Progenitor cell of endocrine pancreas (in vitro differentiated cells): ENCODE measurements at places on chromosomes 1 and 21. TPM values are rescaled to one million over a fixed set of nuclear protein-coding genes. Genes with fewer than 3 reads are reported as not detected.
A peak's percentile ranks its signal among the peaks of the same experiment; 100 is the strongest.

The RGS13 gene
- not detected in 2 replicates for total RNA-seq

The SEMA6C gene
- total RNA-seq: 31.5 and 34.0 TPM in 2 replicates

The PLA2G2A gene
- 2.0 and 2.4 TPM in 2 replicates for total RNA-seq

The C1orf87 gene
- not detected in 2 replicates for total RNA-seq

The KRTAP12-2 gene
- not detected in 2 replicates for total RNA-seq

The REG4 gene
- 0.40 and 0.67 TPM in 2 replicates for total RNA-seq

The NADK gene
- total RNA-seq: 86.6 and 87.8 TPM in 2 replicates

The CFHR5 gene
- not detected in 2 replicates for total RNA-seq

The OR2L13 gene
- not detected in 2 replicates for total RNA-seq

The SMYD2 gene
- total RNA-seq: 46.8 and 47.8 TPM in 2 replicates

The GPR3 gene
- total RNA-seq: 1.00 and 1.1 TPM in 2 replicates

The KCND3 gene
- 0.75 and 0.81 TPM in 2 replicates for total RNA-seq

The COL8A2 gene
- 0.10 and 0.18 TPM in 2 replicates for total RNA-seq

The FOXD2 gene
- total RNA-seq: 0.05 TPM in 1 of 2 replicates, not detected in the other

- no peak for DNase-seq
These were observed 4.8 kb downstream of the EFHD2 start for GRCh38 chr1:15414445-15414983.

DNA sequence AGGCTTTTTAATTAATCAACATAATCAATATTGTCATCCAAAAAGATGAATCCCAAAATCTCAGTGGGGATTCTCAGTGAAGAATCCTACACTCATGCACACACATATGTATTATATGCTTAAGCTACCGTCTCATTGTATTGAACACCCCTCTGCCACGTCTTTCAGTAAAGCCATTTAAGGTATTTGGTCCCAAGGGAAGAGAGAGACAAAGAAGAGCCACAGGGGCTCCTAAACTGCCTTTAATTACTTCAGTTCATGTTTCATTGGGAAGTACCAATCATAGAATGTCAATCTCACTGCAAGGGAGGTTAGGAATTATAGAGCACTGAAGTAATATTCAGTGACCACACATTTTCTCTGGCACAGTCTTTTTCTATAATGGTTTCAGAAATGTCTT is 388.6 kb upstream of the NEGR1 start:
- DNase-seq: no peak

GRCh38 chr1:47872886-47873285 is 124.3 kb downstream of the TRABD2B start:
- no peak for DNase-seq

- DNase-seq: no peak
These were observed 5.6 kb upstream of the MAN1C1 start for GRCh38 chr1:25610822-25611630.

GRCh38 chr1:65791396-65791795 is 1.3 kb upstream of the PDE4B start:
- no peak for DNase-seq

DNA sequence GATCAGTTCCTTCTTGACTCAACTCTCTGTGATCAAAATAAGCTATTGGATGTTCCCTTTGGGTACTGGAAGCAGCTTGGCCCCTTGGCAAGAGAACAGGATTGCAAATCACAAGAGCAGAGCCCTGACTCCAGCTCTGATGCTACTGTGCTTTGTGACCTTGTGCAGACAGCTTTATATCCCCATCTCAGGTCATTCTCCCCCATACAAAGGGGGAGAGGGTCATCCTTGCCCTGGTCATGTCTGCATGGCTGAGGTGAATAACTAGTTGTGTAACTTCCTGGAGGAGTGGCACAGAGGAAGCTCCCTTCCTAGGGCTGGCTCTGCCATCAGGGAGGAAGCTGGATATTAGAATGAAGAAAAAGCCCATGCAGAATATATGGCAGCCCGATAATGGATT is 142.9 kb downstream of the DHRS3 start:
- DNase-seq: no peak

DNA sequence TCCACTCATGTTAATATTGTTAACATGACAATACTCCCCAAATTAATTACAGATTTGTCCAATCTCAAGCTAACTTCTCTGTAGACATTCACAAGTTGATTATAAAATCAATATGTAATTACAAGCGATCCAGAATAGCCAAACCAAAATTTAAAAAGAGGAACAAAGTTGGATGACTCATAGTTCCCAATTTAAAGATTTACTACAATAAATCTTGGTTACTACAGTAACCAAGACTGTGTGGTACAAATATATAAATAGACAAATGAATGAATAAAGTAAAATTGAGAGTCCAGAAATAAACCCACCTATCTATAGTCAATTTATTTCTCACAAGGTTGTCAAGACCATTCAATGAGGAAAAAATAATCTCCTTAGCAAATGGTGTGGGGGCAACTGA is 7.1 kb upstream of the KRTAP10-4 start:
- DNase-seq: no peak

DNA sequence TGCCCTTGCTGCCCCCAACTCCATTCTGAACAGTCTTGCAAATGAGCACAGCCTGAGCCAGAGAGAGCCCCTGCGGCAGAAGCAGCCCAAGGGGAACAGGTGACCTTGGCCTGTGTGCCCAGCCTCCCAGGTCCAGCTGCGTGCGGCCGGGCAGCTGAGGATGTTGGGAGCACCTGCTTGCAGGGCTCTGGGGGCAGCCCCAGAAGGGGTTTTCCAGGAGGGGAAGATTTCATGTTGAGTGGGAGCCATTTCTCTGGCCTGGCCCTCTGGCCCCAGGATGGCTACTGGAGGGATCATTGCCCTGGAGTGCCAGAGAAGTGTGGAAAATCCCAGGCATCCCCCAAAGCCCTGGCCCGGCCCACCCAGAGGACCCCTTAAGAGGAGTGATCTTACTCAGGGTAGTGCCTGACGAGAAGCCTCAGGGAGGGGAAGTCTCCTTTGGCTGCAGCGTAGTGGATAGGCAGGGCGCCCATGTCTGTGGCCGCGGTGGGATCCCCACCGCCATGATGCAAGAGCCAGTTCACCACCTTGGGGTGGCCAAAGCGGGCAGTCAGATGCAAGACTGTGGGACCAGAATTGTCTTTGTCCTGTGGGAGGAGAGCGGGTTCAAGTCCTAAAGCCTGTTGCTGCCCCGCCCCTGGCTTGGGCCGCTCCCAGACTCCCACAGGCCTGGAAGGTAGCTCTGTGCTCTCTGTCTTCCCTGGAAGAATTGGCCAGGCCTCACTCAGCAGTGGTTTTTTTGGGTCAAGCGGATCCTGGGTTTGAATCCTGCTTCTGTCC is 20.6 kb upstream of the RNU1-4 start:
- no peak for DNase-seq

DNA sequence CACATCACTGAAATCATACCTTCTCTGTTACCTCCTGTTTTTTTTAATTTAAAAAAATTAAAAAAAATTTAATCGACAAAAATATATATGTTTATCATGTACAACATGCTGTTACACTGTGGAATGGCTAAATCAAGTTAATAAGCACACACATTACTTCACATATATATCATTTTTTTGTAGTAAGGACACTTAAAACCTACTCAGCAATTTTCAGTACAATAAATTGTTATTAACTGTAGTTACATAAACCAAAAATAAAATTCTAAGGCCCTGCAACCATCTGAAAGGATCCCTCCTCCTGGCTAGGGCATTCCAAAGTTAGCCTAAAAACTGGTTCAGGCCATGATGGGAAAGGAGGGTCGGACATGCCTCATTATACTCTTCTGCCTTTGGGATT is 23.6 kb upstream of the COQ8A start:
- DNase-seq: no peak

DNA sequence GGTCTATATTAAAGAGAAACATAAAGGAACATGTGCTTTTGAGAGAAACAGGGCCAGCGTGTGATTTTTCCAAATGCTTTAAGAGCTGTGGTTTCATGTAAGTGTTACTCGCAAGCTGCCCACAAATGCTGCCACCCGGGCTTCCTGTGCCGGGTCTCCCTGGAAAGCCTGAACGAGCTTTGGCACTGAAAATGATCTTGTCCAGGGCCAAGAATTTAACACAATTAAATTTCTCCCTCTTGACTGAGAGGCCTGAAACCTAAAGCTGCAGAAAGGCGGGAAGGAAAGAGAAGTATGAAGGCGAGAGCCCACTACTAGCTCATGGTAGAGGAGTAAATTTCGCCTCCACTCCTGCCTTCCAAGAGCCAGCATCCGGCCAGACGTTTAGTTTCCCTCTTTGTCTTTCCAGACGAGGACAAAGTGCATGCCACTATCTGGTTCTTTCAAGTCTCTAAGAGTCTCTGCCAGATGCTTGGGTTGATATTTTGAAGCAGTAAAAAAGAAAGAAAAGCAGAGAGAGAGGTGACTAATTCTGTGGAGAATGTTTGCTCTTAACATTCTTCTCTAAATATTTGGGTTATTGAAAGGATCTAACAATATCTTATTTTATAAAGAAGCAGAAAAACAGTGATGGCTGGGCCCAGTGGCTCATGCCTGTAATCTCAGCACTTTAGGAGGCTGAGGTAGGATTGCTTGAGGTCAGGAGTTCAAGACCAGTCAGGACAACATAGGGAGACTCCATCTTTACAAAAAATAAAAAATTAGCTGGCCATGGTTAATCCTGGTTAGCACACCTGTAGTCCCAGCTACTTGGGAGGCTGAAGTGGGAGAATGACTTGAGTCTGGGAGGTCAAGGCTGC is 100.0 kb upstream of the HNRNPU start:
- no peak for DNase-seq

DNA sequence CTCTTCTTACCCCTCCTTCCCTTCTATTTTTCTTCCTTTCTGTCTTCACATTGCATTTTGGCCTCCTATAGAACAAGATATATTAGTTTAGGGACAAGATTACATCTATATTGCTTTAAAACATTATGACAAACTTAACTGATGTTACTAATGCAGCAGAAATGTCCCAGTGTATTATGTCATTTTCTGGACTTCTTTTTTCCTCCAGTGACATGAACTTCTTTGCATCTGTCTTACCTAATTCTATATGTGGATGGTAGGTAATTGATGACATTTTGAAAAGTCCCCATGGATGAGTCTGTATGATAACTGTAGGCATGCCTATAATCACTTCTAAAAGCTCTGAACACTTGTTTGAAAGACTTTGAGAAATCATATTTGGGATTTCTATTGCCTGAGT is 89.5 kb downstream of the FNBP1L start:
- no peak for DNase-seq

GRCh38 chr1:187451238-187451637 is 622.5 kb downstream of the PLA2G4A start:
- no peak for DNase-seq

DNA sequence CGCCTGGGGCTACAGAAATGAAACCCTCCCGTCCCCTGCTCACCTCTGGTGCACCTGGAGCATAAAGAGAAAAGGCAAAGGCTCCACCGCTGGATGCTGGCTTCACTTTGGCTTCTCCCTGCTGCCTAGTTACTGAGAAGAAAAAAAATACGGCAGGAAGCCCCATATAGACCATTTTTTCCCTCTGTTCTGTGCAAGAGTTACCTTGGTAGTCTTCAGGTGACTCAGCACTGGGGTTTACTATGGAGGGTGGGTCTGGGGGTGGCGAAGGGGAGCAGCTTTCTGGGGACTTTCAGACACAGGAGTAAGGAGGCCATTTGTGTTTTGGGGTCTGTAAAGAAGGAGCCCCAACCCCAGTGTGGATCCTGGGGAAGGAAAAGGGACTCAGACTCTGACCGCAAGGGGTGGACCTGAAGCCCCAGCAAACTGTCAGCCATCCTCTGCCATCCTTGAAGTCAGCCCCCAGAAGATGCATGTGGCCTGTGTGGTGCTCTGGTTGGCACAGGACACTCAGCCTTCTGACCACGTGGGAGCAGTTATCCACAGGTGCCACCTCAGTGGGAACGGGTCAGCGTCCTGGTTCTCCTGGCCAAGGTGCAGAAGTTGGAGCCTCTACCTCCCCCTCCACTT is 25.9 kb upstream of the EPS8L3 start:
- DNase-seq: no peak

DNA sequence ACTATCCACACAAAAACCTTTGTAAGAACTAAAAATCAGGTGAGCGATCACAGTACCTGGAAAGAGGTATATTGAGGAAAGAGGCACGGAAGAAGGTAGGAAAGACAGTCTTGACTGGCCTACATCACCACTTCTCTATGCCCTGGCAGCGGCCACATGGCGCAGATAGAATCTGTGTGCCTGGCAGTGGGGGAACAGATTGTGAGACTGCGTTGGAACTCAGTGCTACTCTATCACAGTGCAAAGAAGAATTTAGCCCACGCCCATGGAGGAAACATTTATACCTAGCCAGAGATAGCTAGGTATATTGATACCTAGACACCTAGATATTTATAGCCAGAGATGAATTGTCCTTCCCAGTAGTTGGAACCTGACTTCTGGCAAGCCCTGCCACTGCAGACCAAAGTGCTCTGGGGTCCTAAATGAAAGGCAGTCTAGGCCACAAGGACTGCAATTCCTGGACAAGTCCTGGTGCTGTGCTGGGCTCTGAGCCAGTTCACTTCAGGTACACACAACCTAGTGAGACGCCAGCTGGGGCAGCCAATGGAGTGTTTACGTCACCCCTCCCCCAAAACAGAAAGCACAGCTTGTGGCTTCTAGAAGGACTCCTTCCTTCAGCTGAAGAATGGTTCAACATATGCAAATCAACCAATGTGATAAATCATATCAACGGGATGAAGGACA is 51.9 kb downstream of the DHX9 start:
- DNase-seq: no peak

DNA sequence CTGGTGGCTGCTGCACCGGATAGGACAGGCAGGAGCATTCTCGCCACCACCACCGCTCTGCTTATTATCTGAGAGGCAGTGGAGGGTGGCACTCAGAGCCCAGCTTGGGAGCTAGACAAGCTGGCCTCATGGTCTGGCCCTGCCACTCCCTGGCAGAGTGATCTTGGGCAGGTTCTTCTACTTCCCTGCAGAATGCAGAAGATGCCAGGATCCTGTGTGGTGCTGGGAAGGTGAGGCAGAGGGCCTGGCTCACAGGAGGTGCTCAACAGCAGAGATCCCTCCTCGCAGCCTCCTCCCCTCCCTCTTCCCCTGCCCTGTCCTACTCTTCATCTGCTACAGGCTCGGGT is 60.4 kb downstream of the ARHGEF10L start:
- no peak for DNase-seq

DNA sequence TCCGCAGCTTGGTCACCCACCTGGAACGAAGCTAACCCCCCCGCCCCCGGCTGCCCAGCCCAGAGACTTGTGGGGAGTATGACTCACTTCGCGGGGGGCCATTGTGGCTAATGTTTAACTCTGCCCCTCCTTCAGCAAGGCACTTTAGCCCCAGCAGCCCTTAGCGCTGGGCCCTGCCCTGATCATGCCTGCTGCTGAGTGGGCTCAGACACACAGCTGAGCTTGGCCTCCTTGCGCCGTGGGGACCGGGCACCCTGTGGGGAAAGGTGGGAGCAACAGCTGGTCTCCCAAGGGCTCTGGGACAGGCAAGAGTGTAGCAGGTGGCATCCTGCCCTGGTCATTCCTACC is 6.3 kb upstream of the LAD1 start:
- peak; percentile 25 for DNase-seq
